ENCODE measurements at places on chromosomes 2 and 18.

DNA sequence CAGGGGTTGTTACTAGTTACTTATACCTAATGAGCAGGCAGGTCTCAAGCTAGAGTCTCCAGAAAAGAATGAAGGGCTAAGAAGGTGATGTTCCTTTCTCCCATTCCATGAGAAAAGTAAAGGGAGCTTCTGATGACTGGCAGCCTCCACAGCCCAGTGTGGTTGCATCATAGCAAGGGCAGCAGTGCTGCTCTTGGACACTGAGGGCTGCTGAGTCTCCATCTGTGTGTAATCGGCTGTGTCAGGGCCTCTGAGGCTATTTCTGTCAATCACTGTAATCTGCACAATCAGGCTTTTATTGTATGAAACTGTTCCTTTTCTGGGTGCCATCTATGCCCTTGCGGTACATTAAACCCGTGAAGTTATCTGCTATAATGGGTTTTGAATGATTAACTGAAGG, 164.1 kb upstream of the FBXO11 start:
- DNase-seq: no peak

DNA sequence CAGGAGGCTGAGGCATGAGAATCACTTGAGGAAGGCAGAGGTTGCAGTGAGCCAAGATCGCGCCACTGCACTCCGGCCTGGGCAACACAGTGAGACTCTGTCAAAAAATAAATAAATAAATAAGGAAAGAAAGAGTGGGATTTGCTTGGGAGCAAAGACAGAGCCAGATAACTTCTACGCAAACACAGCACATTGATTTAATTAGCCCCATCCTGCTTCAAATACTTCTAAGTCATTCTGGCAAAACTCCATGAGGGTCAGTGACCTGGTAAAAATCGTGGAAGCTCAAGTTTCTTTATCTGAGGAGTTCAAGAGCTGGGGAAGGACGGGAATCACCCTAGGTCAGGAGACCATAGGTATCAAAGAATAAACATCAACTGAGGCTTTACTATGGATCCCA, 70.6 kb upstream of the TCF7L1 start:
- DNase-seq: no peak

- no peak for DNase-seq
These were observed 201.8 kb upstream of the FN1 start for GRCh38 chr2:215637651-215638050.

GRCh38 chr2:98026292-98026691, 30.5 kb upstream of the TMEM131 start:
- peak; percentile 52 for DNase-seq

DNA sequence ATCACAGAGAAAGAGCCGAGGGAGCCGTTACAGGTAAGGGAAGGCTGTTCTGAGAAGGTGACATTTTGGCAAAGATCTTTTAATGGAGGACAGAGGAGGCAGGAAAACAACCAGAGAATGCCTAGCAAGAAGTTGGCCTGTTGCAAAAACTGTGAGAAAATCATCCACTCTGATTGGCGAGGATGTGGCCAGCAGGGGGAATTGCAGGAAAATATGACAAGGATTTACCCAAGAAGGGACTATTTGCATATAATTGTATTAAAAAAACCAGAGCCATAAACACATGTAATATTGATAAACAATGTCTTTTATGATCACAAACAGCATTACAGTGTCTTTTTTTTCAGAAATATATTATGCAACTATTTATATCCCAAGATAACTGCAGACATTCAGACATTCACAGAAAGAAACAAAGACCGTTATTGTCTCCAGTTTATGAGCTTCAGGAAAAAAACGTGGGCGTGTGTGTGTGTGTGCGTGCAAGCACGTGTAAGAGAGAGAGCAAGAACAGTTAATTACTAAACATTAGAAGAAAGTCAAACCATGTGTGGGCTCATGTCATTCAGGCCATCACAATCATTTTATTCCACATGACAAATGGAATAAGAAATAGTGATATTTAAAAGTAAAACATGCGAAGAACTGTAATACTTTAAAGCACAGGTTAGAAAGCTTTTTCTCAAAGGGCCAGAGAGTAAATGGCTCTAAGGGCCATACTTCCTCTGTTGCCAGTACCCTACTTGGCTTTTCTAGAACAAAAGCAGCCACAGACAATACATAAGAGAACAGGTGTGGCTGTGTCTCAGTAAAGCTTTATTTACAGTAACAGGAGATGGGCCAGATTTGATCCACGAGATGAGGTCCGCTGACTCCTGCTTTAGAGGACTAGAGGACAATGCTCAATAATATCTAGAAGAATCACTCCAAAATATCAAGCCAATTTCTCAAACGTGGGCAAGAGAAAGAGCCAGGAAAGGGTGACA, 324.1 kb downstream of the DLGAP1 start:
- DNase-seq: no peak

- DNase-seq: peak; percentile 61
These were observed 47.0 kb downstream of the SLC9A4 start for GRCh38 chr2:102520009-102520408.

DNA sequence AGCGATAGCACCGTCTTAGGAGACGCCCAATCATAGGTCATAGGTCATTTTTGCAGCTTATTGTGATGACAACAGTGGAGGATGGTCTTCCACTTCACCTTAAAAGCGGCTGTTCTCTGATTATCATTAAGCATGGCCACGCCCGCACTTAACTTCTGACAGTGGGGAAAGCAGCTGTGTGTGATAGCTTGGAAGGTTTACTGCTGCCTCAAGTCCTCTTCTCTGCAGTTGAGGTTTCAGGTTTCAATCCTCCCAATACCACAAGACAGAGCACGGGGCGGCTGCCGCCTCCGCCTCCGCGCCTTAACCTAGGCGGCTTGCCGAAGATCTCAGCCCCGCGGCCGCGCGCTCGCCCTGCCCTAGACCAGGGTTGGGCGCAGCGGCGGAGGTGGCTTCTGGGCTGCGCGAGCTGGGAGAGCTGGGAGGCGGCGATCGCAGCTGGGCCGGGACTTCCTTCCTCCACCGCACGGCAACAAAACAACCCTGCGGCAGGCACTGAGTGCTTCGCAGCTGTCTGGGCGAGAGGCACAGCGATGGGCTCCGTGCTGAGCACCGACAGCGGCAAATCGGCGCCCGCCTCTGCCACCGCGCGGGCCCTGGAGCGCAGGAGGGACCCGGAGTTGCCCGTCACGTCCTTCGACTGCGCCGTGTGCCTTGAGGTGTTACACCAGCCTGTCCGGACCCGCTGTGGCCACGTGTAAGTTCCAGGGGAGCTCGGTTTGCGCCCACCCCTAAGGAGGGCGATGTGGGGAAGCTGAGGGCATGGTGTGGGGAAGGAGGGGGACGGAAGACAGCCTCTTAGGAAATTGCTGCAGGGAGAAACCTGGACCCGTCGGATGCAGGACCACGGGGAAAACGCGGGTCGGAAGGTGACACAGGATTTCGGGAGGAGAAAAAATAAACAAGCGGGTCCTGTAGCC, at the start of gene RNF125:
TSS of gene RNF125 (plus strand) at position 495 of the 920 bp plus-strand sequence. CDS start at position 534, 39 bp downstream.
- peak; percentile 75 for DNase-seq

DNA sequence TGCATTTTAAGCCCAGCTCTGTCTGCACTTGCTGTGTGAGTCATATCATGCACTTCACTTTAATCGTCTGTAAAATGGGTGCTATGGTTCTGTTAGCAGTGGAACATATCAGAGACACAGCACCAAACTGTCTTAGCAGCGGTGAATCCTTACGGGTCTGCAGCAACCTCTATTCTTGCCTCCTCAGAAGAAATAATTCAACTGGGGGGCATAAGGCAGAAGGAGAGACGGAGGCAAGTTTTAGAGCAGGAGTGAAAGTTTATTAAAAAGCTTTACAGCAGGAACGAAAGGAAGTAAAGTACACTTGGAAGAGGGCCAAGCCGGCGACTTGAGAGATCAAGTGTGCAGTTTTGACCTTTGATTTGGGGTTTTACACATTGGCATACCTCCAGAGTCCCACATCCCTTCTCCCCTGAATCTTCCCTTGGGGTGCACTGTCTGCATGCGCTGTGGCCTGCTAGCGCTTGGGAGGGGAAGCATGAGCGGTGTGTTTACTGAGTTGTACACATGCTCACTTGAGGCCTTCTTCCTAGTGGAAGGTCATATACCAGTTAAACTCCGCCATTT, 109.8 kb downstream of the DDX1 start:
- DNase-seq: no peak

DNA sequence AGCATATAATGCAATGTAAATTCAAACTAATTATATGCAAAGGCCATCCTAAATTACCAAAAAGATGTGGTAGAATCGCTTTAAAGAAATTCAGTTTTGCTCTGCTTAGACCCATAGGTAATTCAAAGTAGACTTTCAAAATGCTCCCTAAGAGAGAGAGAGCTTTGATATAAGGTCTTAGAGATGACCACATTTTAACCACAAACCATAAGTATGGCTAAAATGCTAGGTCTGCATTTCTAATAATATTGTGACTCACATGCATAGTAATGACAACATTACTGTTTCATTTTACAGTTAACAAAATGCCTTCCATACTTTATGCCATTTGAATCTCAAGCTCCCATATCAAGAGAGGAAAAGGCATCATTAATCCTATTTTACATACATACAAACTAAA, 144.5 kb downstream of the RAD51AP2 start:
- DNase-seq: no peak

GRCh38 chr2:80519121-80519643, 214.6 kb upstream of the LRRTM1 start:
- DNase-seq: no peak

- DNase-seq: peak; percentile 36
These were observed 66.7 kb downstream of the PTPN4 start for GRCh38 chr2:119826370-119826961.

GRCh38 chr2:163644238-163644637, 91.6 kb downstream of the FIGN start:
- no peak for DNase-seq

Measured in inflammatory macrophage treated with lipopolysaccharide for 4 hours (primary cell).